Placental pericyte (primary cell): ENCODE measurements at places on chromosomes 4 and X. TPM values are rescaled to one million over a fixed set of nuclear protein-coding genes. Genes with fewer than 3 reads are reported as not detected.

TAPT1 gene
- total RNA-seq, result 12.5 and 18.8 TPM in 2 replicates

DAPP1 gene
- not detected in 2 replicates for total RNA-seq

VEGFD gene
- 0.14 TPM in 1 of 2 replicates, not detected in the other for total RNA-seq

ANTXR2 gene
- total RNA-seq, result 278 and 388 TPM in 2 replicates

PSMD10 gene
- total RNA-seq, result 68.5 and 76.3 TPM in 2 replicates

KIAA1210 gene
- not detected in 2 replicates for total RNA-seq
